ENCODE measurements at places on chromosomes 5 and 9. TPM values are rescaled to one million over a fixed set of nuclear protein-coding genes. Genes with fewer than 3 reads are reported as not detected.

PKN3 gene
- 0.11 TPM for polyA plus RNA-seq

FREM1 gene
- polyA plus RNA-seq: not detected

LRRC19 gene
- polyA plus RNA-seq: not detected

TPPP gene
- polyA plus RNA-seq: 0.02 TPM

RNF180 gene
- polyA plus RNA-seq: not detected

Measured in CD14-positive monocyte (primary cell).